ENCODE measurements at places on chromosomes 7 and 10. TPM values are rescaled to one million over a fixed set of nuclear protein-coding genes. Genes with fewer than 3 reads are reported as not detected.

The CALHM3 gene
- polyA plus RNA-seq: not detected

The GRID2IP gene
- polyA plus RNA-seq: 0.16 TPM

The TCF7L2 gene
- 12.7 TPM for polyA plus RNA-seq

The SLC18A2 gene
- 0.59 TPM for polyA plus RNA-seq

The SHTN1 gene
- polyA plus RNA-seq: 19.0 TPM

The ERV3-1 gene
- 9.4 TPM for polyA plus RNA-seq

The TPST1 gene
- polyA plus RNA-seq: 34.4 TPM

The ABCB8 gene
- polyA plus RNA-seq: 28.9 TPM

The ASAH2 gene
- 0.08 TPM for polyA plus RNA-seq

The GIMAP1 gene
- polyA plus RNA-seq: 5.7 TPM

The TMEM229A gene
- not detected for polyA plus RNA-seq

The HOXA3 gene
- 1.9 TPM for polyA plus RNA-seq

The CYP2C19 gene
- polyA plus RNA-seq: not detected

The MSMB gene
- 18.5 TPM for polyA plus RNA-seq

The SLC13A1 gene
- polyA plus RNA-seq: not detected

The TFEC gene
- polyA plus RNA-seq: 17.1 TPM

The ADAM8 gene
- 79.2 TPM for polyA plus RNA-seq

Measured in lung (tissue), 17 donors.